ENCODE measurements at places on chromosomes 11 and 22.

GRCh38 chr11:134483291-134483690, 71.2 kb upstream of the B3GAT1 start:
- DNase-seq, result no peak

- no peak for DNase-seq
Measured at GRCh38 chr11:134665188-134665535, 253.1 kb upstream of the B3GAT1 start.

DNA sequence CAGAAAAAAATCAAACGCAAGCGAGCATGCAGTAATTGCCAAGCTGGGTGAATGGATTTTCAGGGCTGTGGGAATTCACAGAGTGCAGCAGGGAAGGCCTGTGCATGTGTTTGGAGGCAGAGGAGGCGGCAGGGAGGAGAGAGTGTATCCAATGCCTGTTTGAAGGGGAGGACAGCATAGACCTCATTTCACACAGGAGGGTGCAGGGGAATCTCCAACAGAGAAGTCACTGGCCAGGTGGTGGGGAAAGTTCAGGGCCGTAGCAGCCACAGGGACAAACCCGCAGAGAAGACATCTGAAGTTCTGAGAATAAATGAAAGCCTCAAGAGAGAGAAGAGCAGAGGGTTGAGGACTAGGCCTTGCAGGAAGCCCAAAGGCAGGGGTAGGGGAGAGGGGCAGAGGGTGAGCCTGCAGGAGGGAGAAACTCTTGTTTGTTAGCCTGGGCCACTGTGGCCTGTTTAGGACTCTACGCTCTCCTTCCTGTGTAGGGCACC, 19.2 kb upstream of the KDM2A start:
- DNase-seq, result no peak

GRCh38 chr11:78933350-78933749, 358.7 kb upstream of the NARS2 start:
- DNase-seq, result no peak

- no peak for DNase-seq
Measured at GRCh38 chr11:116505298-116506262, 267.2 kb downstream of the BUD13 start.

DNA sequence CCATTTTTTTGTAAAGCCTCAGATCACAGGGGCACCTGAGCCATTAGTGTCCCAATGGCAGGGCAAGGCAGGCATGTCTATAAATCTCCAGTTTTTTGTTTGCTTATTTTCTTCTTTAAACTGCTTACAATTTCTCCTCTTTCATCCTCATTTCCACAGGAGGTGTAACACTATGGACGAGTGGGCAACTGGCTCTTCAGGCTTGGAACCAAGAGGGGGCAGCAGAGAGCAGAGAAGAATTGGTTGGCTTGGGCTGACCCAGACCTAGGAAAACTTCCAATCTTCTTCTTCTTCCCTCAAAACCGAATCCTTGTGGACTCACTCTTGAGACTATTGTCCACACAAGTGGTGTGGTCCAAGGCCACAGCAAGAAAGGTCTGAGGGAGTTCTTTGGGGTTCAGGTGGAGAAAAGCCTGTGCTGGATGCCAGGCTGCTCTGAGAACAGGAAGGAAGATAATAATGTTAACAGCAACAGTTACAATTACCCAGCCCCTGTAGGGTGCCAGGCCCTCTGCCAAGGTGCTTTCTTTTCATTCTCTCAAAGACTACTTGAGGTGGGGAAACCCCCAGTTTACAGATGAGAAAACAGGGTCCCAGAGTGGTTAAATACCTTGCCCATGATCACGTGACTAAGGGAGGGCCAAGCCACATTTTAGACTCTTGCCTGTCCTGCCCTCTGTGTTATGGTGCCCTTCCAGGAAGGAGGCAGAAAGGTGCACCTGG, 70.7 kb upstream of the E2F8 start:
- peak; percentile 5 for DNase-seq

DNA sequence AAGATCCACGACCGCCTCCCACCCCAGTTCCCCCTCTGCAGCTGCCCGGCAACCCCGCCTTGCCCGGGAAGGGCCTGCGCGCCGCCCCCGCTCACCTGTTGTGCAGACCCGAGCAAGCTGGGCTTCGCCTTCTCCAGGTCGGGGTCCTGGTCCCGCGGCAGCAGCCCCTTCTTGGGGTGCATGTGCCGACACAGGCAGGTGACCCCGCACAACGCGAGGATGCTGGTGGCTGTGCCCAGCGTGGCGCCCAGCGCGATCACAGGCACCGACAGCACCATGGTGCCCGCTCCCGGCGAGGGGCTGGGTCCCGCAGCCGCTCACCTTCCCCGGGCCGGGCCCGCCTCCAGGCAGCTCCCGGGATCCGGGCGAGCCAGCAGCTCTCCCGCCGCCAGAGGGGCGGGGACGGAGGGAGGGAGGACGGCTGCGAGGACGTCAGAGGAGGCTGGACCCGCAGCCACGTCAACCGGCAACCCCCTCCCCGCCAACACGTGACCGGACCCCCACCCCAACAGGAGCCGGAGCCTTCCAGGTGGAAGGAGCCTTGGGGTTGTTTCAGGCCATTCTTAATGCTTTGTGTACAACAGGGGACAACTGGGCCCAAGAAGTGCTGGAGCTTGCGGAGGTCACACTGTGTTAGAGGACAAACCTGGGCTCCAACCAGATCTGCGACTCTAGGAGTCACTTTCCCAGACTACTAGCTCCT, at the start of gene SYT13:
SYT13 (minus strand) TSS at position 412 of the 703 bp plus-strand sequence; CDS start at position 278, 134 bp downstream.
- DNase-seq, result no peak

DNA sequence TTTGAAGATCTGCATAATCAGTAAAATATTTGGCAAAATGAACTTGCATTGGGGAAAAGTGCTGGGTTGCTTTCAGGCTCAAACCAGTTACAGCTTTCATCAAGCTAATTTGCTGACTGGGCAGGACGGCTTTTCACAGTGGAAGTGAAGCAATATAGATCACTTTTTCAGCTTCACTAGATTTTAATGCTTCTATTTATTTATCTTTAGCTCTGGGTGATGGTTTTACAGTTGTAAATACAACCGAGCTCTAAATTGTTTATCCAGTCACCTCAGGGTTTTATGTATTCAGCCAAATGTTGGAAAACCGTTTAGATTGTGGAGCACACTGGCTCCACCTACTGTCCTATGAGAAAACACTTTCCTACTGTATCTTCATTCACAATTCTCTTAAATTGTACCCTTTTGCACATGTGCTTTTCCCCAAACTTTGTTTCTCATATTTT, 58.2 kb downstream of the ACER3 start:
- DNase-seq, result no peak

GRCh38 chr11:57571606-57572005, 4.1 kb upstream of the UBE2L6 start:
- no peak for DNase-seq

DNA sequence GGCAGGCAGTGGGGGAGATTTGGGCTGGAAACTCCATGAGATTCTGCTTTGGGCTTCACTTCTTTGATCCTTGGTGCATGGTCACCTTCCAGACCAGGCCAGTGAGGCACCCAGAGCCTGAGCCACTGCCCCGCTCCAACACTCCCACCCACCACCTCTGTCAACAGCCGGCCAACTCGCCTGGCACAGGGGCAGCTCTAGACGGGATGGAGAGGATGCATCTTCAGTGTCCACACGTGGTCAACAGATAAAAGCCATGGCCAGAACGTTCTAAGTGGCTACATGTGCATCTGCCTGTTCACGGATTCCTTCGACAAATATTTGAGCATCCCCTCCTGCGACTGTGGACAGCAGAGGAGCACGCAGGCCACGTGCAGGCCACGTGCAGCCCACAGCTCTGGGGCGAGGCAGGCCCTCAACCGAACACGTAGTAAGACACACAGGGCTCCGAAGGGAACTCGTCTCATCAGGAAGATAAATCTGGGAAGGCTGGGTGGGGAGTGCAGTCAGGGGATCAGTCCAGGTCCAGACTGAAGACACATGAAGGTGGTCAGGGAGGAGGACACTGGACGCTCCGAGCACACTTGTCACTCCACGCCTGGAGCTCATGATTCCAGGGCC, 1.2 kb downstream of the LRRC56 start:
- DNase-seq, result no peak

DNA sequence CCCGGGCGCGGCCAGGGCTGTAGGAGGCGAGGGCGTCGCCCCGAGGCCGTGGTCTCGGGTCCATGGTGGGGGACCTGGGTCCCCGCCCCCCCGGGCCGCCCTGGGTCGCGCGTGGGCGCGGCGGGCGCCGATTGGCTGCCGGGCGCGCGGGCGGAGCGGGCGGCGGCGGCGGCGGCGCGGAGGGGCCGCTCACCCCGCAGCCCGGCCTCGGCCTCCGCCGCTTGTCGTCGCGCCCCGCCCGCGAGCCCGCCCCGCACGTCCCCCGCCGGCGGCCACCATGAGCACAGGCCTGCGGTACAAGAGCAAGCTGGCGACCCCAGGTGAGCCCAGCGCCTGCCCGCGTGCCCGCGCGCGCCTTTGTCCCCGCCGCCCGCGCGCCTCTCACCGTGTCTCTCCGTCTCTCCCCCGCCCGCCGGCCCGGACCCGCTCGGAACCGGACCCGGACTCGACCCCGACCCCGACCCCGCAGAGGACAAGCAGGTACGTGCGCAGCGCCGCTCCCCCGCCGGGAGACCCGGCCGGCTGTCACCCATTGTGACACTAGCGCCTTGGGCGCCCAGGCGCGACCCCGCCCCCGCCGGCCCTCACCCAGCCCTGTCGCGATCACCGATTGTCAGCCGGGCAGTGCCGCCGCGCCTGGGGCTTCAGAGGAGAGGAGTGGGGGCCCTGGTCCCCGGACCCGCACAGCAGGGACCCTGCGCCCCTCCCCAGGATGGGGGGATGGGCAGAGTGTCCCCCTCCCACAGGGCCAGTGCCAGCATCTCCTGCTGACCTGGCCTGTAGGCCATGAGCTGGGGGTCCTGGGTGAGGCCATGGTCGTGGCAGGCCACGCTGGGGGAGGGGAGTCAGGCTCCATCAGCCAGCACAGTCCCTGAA, at the start of gene SEPTIN5:
SEPTIN5 (plus strand) TSS at position 192 of the 876 bp plus-strand sequence; CDS start at position 278, 86 bp downstream.
- no peak for DNase-seq

GRCh38 chr11:74691755-74692154, 39.5 kb downstream of the CHRDL2 start:
- DNase-seq, result no peak

DNA sequence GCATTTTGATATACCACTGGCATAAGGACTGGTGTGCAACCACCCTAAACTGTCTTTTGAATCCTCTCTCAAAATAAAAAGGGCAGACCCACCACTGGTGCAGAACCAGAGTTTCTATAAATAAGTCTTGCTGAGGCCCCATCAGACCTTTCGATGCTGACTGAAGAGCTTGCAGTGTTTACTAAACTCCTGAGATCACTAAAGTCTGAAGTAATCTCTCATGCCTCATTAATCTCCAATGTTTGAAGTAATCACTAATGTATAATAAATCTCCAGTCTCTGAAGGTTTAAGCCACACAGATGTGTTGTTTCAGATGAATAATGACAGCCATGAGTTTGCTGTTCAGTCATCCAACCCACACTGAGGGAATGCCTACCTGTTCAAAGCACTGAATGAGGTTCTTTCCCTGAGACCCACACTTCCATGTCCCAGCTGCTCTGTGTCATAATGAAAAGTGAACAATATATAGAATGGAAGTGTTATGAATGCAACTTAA, 50.6 kb upstream of the DEUP1 start:
- DNase-seq, result no peak

DNA sequence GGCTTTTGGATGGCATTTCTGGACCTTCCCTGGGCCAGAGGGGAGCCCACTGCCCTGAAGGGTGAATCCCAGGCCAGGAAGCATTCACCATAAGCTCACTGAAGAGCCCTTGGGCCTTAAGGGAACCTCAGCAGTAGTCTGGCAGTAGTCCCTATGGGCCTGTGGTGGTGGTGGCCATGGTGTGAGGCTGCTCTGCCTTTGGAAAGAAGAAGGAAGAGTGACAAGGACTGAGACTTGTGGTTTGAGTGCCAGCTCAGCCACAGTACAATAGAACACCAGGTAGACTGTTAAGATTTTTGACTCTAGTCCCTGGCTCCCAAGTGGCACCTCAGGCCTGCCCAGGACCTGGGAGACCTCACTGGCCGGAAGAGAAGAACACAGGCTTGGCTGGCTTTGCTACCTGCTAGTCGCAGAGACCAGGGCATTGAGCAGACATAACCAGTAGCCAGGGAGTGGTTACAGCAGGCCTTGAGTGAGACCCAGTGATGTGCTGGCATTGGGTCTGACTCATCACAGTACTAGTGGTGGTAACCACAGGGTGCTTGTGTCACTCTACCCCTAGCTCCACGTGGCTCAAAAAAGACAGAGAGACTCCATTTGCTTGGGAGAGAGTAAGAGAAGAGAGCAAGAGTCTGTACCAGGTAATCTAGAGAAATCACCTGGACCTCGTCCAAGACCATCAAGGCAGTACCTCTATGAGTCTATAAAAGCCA, 259.8 kb upstream of the BLID start:
- no peak for DNase-seq

Measured in stimulated activated CD8-positive, alpha-beta memory T cell treated with anti-CD3 and anti-CD28 coated beads, Interleukin-12 subunit alpha, Interleukin-12 subunit beta, amount 100 ng/mL, for 1 hour (primary cell).